CD4-positive, alpha-beta T cell treated with Interleukin-6 for 4 hours (primary cell): ENCODE measurements at places on chromosomes 7 and 10.

DNA sequence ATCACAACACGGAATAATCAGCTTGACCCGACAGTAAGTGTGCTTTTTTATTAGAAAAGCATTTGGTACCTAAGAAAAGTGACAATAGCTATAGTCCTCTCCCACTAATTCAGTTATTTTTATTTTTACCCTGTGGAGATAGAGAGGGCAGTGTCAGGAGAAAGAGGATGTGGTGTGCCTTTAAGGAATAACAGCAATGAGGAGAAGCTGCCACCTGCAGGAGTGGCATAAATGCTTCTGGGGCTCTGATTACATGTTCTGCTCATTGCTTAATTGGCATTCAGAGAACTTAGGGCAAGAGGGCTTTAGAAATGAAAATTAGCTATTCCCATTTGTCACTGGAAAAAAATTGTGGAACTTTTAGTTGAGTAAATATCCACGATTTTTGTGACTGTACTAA lies 60.1 kb downstream of the DENND11 start:
- DNase-seq, result no peak

GRCh38 chr10:45407542-45407941 lies 33.5 kb downstream of the ALOX5 start:
- no peak for DNase-seq

- peak; percentile 75 for DNase-seq
These were observed 134.3 kb downstream of the GRK5 start for GRCh38 chr10:119341459-119342301.

DNA sequence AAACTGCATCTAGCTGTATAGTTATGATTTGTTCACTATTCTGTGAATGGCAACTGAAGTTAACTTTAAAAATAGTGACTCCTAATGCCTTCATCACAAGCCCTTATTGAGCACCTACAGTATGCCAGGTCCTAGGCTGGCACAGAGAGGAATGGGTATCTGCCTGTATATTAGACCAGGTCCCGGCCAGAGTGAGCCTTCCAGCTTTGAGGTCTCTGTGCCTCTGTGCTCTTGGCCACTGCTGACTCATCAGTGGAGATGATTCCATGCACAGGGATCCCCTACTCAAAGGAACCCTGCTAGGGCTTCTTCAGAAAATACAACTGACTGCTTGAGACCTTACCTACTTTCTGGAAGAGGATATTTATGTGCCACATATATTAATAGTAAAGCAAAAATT lies 118.4 kb downstream of the GFRA1 start:
- DNase-seq, result no peak

DNA sequence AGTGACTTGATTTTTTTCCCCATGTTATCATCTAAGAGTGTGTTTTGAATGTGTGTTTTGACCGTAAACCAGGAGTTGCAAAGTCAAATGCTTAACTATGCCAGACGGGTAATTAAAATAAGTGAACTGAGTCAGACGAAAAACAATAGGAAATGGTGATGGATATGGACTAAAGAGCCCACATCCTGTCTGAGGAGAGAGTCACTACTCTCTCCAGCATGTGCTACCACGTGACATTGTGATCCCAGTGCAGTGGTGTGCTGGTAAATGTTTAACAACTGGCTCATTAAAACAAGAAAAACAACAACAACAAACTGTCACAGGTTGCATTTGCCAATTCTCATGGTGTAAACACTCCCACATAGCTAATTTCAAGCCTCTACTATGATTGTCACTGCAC lies 164.3 kb downstream of the SUGCT start:
- no peak for DNase-seq

DNA sequence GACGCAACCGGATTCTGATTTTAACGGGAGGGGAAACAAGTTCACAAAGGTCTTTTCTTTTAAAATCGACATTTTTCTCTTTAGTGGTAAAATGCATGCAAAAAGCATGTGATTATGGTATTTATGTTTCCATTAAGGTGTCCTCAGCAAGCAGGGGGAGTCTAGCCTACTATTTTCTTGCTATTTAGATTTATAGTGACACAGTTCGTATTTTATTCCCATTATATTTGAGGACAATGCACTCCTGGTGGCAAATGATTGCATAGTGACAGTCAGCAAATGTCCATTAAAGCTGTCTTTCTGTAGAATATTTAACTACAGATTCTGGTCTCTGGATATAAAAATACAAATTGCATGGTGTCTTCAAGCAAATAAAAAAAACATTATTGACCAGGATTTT lies 554.2 kb downstream of the PARD3 start:
- no peak for DNase-seq

- no peak for DNase-seq
These were observed at the start of gene PRKG1 for GRCh38 chr10:51074238-51075028. PRKG1 (plus strand) TSS chr10:51074487.

GRCh38 chr7:691361-692045 lies 35.0 kb upstream of the DNAAF5 start:
- no peak for DNase-seq

GRCh38 chr10:90587081-90587491 lies 270.8 kb downstream of the HTR7 start:
- no peak for DNase-seq

DNA sequence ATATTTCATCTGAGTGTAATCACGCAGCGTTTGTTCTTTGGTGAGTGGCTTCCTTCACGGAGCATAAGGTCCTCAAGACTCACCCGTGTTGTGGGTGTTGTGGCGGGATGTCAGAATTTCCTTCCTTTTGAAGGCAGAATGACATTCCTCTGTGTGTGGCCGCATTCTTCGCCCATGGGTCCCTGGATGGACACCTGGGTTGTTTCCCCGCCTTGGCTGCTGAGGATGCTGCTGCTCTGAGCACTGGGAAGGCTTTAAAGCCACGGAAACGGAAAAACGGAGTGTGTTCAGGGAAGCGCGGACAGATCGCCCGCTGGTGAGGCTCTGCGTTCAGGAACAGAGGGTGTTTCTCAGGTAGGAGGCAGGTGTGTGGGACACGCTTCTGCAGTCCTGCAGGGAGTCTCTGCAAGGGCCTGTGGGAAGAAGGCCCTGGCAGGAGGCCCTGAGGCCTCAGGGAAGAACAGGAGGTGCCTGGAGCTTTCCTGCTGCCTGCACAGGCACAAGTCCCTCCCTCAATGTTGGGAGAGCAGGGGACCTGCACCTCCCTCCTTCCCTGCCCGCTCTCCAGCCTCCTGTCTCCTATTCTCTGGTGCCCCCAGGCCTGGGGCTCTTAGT lies 35.7 kb upstream of the SHH start:
- DNase-seq, result no peak

DNA sequence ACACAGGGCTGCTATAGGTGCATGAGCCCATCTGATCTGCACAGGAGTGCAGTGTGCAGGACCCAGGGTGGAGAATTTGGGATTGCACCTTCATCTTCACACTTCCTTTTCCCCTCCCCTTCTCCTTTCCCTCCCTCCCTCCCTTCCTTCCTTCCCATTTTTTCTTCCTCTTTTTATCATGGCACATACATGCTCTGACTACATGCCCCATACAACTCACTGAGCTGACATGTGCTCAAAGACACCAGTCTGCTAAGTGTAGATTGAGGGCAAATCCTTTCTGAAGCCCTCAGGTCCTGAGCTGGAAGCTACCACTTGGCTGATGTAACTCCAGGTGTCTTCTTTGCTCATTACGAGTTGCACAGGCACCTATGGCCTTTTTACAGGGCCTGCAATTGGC lies 365.3 kb upstream of the ZNF32 start:
- DNase-seq, result no peak

- DNase-seq, result no peak
These were observed 425.9 kb downstream of the LRMDA start for GRCh38 chr10:75857269-75857846.

DNA sequence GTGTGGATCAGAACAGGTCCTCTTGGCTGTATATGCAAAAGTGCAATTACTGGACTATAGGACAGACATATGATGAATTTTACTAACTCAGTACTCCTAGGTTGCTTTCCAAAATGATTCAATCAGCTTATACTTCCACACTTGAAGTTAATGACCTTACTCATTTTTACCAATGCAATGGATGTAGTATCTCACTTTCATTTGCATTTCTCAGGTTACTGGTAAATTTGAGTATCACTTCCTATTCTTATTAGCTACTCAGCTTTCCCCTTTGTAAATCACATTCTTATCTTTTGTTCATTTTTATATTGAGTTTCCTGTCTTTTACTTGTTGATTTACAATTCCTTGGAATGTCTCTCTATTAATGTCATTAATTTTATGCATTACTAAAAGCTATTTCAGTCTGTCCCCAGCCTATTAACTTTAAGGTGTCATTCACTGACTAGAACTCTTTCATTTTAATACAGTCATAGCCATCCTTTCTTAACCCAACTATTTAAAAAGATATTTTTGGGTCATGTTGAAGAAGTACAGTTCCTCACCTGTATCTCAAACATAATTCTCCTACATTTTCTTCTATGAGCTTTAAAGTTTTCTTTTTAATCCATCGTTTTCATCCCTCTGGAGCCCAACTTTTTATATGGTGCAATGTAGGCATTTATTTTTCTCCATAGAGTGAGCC lies 88.6 kb downstream of the VIM start:
- no peak for DNase-seq

- no peak for DNase-seq
These were observed 15.6 kb downstream of the RGS10 start for GRCh38 chr10:119526621-119527592.
